ENCODE measurements at places on chromosomes 2 and 18.
A peak's percentile ranks its signal among the peaks of the same experiment; 100 is the strongest.

DNA sequence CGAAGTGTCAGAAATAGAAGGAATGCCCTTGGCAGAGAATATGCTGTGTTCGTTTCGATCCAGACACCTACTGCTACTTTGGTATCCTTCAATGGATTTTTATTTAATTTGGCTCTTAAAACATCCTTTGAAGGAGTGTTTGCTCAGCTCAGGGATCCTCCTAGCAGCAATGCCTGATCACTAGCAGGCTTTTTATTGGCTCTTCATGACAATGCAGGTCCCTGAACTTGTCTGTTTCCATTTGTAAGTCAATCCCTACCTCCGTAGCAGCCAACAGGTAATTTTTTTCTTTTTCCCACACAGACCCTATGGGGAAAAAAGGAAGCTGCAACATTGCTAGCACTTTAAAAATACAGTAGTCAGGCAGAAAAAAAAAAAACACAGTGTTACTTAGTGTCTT lies 366.2 kb upstream of the LRRTM1 start:
- no peak overlapping the region for H3K4me3 ChIP-seq
- peaks cover 3% of the 10 kb centered on the region for H3K27me3 ChIP-seq
- H3K4me1 ChIP-seq, result no peaks in the 10 kb centered on the region
- no peaks in the 10 kb centered on the region for H3K36me3 ChIP-seq
- H3K27ac ChIP-seq, result no peak overlapping the region

DNA sequence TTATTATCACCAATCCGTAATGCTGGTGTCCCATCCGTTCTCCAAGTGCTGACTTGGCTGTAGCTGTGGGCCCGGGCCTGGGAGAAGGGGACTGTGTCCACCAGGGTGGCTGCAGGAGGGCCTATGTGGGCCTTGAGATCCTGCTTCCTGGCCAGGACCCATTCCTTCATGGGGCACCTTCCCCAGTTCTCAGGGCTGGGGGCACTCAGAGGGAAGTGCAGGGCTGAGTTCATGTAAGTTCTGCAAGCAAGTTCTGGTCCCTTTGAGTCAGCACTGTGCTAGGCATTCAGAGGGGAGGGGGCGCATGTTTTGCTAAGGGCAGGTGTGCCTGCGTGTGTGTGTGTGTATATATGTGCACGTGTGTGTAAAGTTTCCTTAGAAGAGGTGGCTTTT lies 94.0 kb downstream of the GLI2 start:
- DNase-seq, result no peak
- H3K27me3 ChIP-seq, result no peaks in the 10 kb centered on the region
- no peak overlapping the region for H3K27ac ChIP-seq
- no peak overlapping the region for H3K4me3 ChIP-seq
- peaks cover 2% of the 10 kb centered on the region for H3K36me3 ChIP-seq

DNA sequence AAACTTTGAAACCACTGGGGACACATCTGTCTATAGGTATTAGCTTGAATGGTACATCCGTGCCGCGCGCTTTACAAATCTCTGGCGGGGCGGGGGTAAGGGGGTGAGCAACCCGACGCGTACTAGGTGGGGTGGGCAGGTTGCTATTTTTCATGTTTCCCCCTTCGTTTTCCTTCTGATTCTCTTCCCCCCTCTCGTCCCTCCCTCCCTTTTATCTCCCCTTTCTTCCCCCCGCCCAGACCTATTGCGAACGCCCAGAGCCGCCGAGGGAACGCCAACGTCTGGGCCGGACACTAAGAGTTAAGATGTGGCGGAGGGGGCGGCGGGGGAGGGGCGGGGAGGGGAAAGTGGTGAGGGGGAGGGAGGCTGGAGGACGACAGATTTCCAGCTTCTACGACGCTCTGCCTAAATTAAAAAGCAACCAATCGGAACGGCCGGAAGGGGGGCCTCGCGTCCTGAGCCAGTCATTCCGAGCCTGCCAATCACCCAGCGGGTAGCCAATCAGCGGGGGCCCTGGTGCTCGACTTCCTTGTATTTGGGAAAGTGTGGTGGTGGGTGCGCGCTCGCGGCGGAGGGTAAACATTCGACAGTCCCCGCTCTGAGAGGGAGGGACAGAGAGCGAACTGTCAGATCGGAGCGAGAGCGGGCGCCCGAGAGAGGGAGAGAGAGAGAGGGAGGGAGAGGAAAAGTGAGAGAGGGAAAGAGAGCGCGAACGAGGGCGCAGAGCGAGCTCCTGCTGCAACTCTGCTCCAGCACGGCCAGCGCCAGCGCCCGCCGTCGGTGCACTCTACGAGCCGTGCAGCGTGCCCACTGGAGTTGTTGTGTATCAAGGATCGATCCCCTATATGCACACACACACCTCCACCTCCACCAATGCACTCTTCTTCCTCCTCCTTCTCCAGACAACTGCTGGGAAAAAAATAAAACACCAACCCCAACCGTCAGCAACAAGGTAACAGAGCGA lies at the start of gene POU3F3:
Gene POU3F3, plus strand, starts transcription at position 582 of the 964 bp plus-strand sequence. CDS start 1,396 bp downstream, outside the sequence.
- peak within 1 kb of the TSS; percentile 73 for H3K27ac ChIP-seq
- H3K4me1 ChIP-seq, result peaks cover 20% of the 10 kb centered on the region
- DNase-seq, result no peak
- H3K27me3 ChIP-seq, result peaks cover 84% of the 10 kb centered on the region
- peaks cover 2% of the 10 kb centered on the region for H3K36me3 ChIP-seq

GRCh38 chr2:10004401-10004800 lies 38.9 kb upstream of the KLF11 start:
- H3K27ac ChIP-seq, result no peak overlapping the region
- H3K4me1 ChIP-seq, result peaks cover 14% of the 10 kb centered on the region
- H3K4me3 ChIP-seq, result no peak overlapping the region
- no peak for DNase-seq
- no peaks in the 10 kb centered on the region for H3K27me3 ChIP-seq

GRCh38 chr2:188158337-188159100 lies 133.2 kb upstream of the GULP1 start:
- peaks cover 2% of the 10 kb centered on the region for H3K4me1 ChIP-seq
- no peak overlapping the region for H3K4me3 ChIP-seq
- H3K27ac ChIP-seq, result no peak overlapping the region
- H3K27me3 ChIP-seq, result no peaks in the 10 kb centered on the region
- DNase-seq, result no peak
- no peaks in the 10 kb centered on the region for H3K36me3 ChIP-seq

GRCh38 chr18:70418546-70419311 lies 129.9 kb downstream of the SOCS6 start:
- DNase-seq, result no peak
- H3K4me1 ChIP-seq, result peaks cover 39% of the 10 kb centered on the region
- no peak overlapping the region for H3K4me3 ChIP-seq
- H3K27ac ChIP-seq, result no peak overlapping the region
- H3K27me3 ChIP-seq, result peaks cover 8% of the 10 kb centered on the region

- peaks cover 2% of the 10 kb centered on the region for H3K36me3 ChIP-seq
- H3K27ac ChIP-seq, result peak overlapping the region; percentile 16
- no peak for DNase-seq
- no peaks in the 10 kb centered on the region for H3K27me3 ChIP-seq
These were observed 47.5 kb upstream of the PTMA start for GRCh38 chr2:231660860-231661259.

DNA sequence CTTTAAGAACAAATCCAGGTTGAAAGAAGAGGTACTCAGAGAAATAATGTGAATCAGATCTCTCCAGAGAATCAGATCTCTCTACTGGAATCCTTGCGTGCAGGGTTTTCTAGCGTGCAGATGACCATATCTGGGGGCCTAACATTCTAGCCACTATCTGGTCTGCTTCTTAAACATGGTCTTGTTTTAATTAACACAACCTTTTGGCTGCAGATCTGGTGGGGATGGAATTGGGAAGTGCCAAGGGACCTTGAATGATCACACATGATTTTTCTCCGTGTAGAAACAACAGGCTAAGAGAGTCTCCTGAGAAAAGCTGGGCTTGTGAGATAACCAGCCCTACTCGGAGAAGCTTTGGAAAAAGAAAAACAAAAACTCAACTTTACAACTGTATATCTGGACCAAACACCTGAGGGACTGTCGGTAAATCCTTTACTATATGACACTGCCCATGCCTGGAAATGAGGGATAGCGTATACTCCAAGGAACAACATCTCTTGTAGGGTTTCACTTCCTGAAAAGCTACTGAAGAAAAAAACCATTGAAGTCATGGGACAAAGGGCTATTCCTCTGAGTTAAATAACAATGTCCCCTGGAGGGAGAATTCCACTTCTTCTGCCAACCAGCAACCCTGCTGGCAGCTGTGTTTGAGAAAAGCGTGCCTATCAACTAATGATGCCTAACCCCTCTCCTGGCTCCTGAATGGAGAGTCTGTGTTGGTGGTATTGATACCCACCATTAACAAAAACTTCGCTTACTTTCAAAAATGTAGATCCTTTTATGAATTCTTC lies 171.0 kb upstream of the REV1 start:
- no peaks in the 10 kb centered on the region for H3K27me3 ChIP-seq
- peaks cover 13% of the 10 kb centered on the region for H3K36me3 ChIP-seq
- peaks cover 5% of the 10 kb centered on the region for H3K4me1 ChIP-seq
- DNase-seq, result no peak
- H3K27ac ChIP-seq, result no peak overlapping the region
- no peak overlapping the region for H3K4me3 ChIP-seq

- no peak overlapping the region for H3K27ac ChIP-seq
- H3K27me3 ChIP-seq, result no peaks in the 10 kb centered on the region
- DNase-seq, result no peak
- H3K4me1 ChIP-seq, result peaks cover 4% of the 10 kb centered on the region
- no peak overlapping the region for H3K4me3 ChIP-seq
- H3K36me3 ChIP-seq, result peaks cover 12% of the 10 kb centered on the region
These were observed 520.1 kb downstream of the BCL11A start for GRCh38 chr2:60033325-60033724.

DNA sequence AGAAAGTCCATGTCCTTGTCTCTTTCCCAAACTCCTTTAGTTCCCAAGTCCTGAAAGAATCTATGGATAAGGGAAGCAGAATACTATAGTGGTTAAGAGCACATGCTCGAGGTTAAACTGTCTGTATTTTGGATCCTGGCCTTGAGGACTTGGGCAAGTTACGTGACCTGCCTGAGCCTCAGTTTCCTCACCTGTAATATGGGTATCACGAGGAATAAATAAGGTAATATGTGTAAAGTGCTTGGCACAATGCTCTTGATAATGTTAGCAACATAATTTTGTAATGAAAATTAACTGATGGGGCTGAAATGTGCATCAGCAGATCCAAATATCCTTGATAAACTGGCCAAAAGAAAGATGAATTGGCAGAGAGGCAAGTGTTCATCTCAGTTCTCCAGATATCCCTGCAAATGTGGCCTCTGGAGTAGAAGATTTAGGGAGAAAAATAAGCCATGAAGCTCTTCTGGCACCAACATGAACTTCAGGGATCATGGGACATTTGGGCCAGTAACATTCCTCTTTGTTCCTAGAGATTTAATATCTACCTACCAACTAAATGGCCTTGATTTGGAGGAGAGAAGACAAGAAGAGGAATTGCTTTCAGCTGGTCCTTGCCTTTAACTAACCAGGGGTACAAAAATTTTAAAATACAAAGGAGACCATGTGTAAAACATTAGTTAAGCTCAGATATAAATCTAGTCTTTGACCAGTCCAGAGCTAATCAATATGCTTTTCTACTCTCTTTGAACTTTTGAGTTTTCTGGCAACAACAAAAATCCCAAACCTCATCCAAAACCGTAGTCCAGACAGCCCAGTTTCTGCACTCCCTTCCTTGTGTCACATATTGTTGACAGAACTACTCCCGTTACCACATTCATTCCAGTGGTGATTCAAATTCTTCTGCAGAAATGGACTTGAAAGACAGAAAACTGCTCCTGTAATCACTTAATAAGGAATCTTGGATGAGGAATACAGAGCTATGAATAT lies 52.7 kb upstream of the EML4 start:
- H3K4me1 ChIP-seq, result peaks cover 38% of the 10 kb centered on the region
- no peak for DNase-seq
- no peaks in the 10 kb centered on the region for H3K27me3 ChIP-seq
- H3K4me3 ChIP-seq, result no peak overlapping the region

DNA sequence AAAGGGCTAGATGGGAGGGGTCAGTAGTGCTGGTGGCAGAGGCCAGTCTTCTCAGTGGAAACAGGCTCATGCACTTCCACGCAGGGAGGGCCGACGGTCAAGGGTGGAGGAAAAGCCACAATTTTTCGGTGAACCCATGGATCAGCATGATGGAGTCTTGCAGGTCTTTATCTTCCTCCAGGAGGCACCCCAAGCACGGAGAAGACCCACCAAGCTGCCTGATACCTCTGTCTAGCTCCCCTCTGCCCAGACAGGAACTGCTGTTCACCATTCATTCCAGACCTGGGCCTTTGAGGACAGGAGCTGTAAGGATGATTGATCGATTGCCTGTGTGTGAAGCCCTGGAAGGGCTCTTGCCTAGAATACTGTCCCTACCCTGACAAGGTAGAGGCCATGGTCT lies 2.8 kb upstream of the LRRFIP1 start:
- H3K4me1 ChIP-seq, result peaks cover 10% of the 10 kb centered on the region
- H3K36me3 ChIP-seq, result no peaks in the 10 kb centered on the region
- no peak overlapping the region for H3K27ac ChIP-seq
- peaks cover 6% of the 10 kb centered on the region for H3K27me3 ChIP-seq

- no peaks in the 10 kb centered on the region for H3K27me3 ChIP-seq
- DNase-seq, result no peak
- H3K36me3 ChIP-seq, result peaks cover 3% of the 10 kb centered on the region
- no peak overlapping the region for H3K27ac ChIP-seq
- no peak overlapping the region for H3K4me3 ChIP-seq
- H3K4me1 ChIP-seq, result no peaks in the 10 kb centered on the region
These were observed 101.4 kb downstream of the WDPCP start for GRCh38 chr2:63486861-63487290.

DNA sequence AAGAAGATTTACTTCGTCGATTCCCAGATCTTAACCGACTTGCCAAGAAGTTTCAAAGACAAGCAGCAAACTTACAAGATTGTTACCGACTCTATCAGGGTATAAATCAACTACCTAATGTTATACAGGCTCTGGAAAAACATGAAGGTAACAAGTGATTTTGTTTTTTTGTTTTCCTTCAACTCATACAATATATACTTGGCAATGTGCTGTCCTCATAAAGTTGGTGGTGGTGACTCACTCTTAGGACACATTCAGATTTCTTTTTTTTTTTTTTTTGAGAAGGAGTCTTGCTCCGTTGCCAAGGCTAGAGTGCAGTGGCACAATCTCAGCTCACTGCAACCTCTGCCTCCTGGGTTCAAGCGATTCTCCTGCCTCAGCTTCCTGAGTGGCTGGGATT lies 26.8 kb downstream of the MSH2 start:
- no peak overlapping the region for H3K27ac ChIP-seq
- no peaks in the 10 kb centered on the region for H3K4me1 ChIP-seq
- H3K27me3 ChIP-seq, result no peaks in the 10 kb centered on the region
- H3K36me3 ChIP-seq, result peaks cover 40% of the 10 kb centered on the region
- H3K4me3 ChIP-seq, result no peak overlapping the region
- DNase-seq, result no peak

- peaks cover 30% of the 10 kb centered on the region for H3K4me1 ChIP-seq
- no peak for DNase-seq
- no peaks in the 10 kb centered on the region for H3K36me3 ChIP-seq
- H3K4me3 ChIP-seq, result no peak overlapping the region
- H3K27me3 ChIP-seq, result no peaks in the 10 kb centered on the region
These were observed 173.0 kb upstream of the GATA6 start for GRCh38 chr18:21996351-21996826.

DNA sequence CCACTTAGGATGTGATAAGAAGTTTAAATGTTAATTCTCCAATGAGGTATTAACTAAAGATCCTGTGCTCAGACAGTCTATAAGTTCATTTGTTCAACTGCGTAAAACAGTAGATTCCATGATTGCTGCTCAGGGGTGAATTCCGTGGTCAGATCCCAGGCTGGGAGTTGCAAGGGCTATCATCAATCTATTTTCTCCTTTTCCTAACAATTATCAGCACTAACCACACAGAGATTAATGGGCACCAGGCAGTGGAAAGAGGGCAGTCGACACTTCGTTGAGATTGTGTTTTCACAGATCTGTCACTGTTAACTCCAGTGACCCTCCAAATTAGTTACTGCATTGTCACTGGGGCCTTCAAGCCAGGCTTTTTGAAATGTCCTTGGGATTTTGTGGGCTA lies 154.1 kb upstream of the SPRED2 start:
- H3K36me3 ChIP-seq, result no peaks in the 10 kb centered on the region
- peaks cover 6% of the 10 kb centered on the region for H3K4me1 ChIP-seq
- no peaks in the 10 kb centered on the region for H3K27me3 ChIP-seq
- no peak overlapping the region for H3K4me3 ChIP-seq
- H3K27ac ChIP-seq, result peak overlapping the region; percentile 5
- no peak for DNase-seq
